ENCODE measurements at places on chromosomes 16 and 17.

DNA sequence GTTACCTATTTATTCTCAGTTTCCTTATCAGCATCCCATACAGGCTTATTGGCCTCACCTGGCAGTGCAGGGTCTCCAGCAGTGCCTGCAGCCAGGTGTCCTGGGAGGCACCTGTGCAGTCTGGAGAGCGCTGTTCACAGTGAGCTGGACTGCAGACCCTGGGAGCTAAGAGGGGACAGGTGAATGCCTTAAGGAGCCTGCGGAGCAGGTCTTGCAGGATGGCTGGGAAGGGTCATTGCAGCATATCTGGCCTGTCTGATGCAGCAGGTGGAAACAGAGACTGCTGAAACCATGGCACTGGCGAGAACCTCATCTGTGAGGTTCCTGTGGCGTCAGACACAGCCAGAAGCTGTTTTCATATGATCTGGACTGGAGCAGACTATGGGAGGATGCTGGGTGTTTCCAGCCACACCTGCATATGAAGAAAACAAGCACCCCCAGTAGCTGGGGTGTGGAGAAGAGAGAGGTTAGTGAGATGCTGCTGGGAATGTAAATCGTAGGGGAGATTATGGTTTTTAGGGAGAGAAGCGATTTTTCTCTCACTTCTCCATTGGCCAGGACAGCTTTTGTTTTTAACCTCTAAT lies 77.0 kb downstream of the NTN1 start:
- no peak for DNase-seq

- peak; percentile 83 for DNase-seq
These were observed 30.0 kb downstream of the SF3B3 start for GRCh38 chr16:70553645-70554044.

GRCh38 chr16:58889516-58889915 lies 155.4 kb upstream of the GOT2 start:
- no peak for DNase-seq

DNA sequence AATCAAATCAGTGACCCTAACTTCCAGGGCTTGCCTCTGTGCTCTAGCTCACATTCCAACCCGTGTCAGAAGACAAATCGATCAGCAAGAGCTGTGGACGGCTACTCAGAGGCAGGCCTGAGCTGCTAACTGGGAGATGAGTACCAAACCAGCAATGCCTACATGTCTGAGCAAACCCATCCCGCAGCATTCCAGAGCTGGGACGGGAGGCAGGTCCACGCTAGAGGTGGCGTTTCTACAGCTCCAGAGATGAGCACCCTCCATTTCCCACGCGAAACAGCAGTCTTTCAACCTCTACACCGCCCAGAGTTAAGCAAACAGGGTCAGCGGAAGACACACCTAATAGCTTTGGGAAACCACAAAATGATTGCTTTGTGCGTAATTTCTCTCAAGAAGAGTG lies 6.5 kb downstream of the NXN start:
- no peak for DNase-seq

DNA sequence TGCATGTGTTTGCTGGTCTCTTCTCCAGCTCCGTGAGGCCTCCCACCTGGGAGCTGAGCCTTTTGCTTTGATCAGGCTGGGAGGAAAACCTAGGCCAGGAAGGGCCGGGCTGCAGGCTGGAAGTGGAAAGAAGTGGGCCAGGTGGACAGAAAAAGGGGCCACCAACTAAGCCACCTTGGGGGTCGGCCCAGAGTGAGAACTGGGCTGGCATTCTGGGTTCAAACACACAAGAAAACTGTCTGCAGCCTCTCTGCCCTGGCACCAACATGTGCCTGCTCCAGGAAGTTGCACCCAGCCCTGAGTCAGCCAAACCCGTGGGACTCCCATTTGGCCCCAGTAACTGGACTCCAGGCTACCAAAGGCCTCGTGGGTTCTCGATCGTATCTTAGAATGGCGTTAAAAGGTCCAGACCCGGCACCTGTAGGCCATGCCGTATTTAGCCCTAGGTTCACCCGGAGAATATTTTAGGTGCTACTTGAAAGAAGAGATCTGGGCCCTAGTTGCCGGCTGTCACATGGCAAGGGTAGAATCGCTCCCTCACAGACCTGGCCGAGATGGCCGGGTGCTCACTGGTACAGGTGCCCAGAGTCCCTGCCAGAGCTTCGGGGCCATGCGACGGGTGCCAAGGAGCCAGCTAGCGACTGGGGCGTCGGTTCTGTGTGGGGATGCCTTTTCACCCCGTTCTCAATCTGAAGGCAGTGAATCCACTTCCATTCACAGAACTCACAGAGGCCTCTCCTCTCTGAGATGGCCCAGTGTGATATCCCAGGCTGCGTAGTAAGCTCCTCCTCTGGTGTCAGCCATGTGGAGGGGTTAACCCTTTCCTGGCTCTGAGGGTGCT lies 236.6 kb downstream of the MRTFB start:
- peak; percentile 62 for DNase-seq

DNA sequence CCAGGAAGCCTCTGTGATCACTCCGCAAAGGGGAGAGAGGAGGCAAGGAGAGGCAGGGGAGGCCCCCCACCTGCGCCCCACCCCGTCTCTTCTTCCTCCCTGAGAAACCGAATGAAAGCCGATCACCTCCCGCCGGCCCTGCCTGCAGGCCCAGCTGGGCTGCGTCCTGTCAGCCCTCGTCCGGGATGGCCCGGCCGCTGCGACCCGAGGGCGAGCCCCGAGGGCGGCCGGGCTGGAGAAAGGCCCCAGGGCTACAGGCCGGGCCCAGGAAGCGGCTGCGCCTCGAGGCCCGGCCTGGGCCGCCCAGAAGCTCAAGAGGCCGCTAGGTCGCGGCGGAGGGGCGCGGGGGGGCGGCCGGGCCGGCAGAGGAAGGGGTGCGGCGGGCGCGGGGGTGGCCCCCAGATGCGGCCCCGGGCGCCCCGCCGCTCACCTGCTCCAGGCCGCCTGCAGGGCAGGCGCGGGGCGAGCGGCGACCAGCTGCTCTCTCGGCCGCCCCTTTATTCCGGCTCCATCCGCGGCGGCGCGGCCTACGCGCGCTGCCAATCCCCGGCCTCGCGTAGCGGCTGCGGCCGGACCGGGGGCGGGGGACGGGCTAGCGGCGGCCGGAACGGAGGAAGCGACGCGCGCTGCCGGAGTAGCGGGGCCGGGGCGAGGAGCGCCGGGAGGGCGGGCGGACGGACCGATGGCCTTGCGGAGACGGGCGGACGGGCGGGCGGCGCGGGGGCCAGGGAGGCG lies at the start of gene ZNF319:
ZNF319 (minus strand) TSS at position 702 of the 735 bp plus-strand sequence. CDS start 2,407 bp downstream, outside the sequence.
- peak; percentile 69 for DNase-seq

GRCh38 chr16:50671644-50672260 lies 9.4 kb downstream of the SNX20 start:
- DNase-seq: no peak

DNA sequence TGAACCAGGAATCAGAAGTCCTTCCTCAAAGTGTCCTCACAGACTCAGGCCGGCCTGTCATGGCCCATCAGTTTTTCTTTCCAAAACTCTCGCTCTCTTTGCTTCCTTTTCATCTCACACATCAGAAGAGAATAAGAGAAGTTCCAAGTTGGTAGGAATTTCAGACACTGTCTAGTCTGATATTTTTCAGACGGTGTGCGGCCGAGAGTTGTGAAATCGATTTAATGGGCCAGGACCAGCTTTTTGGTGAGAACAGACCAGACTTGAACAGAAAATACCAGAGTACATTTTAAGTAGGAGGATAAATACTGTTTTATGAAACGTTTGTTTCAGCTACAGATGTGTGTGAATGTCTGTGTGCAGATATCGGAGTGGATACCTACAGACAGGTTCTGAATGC lies 24.8 kb upstream of the RCVRN start:
- no peak for DNase-seq

DNA sequence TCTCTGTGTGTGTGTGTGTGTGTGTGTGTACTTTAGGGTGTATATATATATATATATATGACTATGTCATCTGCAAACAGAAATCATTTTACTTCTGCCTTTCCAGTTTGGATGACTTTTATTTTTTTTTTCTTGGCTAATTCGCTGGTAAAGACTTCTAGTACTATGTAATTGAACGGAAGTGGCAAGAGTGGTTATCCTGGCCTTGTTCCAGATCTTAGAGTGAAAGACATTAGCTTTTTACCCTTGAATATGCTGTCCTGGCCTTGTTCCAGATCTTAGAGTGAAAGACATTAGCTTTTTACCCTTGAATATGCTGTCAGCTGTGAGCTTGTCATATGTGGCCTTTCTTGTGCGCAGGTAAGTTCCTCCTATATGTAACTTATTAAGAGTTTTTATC lies 72.7 kb upstream of the MYOCD start:
- no peak for DNase-seq

DNA sequence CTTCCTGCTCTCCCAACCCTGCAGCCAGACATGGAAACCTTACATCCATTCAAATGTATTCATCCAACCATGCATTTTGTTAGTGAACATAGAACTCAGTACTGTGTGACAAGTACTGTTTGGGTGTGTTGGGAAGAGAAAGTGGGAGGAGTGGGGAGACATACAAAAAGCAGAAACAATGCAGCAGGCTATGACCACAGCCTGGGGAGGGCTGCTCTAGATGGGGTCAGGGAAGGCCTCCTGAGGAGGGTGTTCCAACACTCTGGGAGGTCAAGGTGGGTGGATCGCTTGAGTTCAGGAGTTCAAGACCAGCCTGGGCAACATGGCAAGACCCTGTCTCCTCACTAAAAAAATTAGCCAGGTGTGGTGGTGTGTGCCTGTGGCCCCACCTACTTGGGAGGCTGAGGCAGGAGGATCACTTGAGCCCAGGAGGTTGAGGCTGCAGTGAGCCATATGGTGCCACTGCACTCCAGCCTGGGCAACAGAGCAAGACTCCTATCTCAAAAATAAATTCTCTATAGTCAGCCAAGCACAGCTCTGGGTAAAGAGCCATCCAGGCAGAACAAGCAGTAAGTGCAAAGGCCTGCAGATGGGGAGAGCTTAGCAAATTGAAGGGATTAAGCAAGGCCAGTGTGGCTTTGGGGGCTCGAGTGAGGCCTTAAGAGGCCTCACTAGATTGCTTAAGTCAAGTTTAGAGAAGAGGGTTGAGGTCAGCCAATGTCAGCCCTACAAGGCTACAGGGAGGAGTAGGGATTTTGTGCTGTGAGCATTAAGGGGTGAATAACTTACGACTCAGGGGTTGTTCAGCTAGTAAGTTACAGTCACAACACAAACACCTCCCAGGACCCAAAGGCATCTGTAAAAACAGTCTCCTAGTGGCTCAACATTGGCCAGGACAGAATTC lies 5.5 kb downstream of the SLC13A2 start:
- DNase-seq: no peak

- DNase-seq: peak; percentile 88
These were observed 21.8 kb downstream of the CEP131 start for GRCh38 chr17:81200695-81201580.

DNA sequence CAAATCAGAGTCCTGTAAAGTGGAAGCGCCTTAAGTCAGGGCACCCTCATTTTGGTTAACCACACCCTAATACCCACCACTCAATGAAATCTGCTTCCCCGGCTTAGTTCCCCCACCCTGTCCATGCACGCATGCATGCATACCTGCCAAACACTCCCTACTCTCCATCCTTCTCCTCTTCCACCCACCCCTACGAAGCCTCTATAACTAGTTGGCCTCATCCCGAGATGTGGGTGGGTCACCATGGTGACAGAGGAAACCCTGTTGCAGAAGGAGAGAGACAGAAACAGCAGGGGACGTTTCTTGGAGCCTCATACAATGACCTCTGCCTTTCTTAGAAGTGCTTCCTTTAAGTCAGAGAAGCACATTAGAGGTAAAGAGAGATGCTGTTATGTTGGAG lies 46.8 kb upstream of the DNAH9 start:
- no peak for DNase-seq

DNA sequence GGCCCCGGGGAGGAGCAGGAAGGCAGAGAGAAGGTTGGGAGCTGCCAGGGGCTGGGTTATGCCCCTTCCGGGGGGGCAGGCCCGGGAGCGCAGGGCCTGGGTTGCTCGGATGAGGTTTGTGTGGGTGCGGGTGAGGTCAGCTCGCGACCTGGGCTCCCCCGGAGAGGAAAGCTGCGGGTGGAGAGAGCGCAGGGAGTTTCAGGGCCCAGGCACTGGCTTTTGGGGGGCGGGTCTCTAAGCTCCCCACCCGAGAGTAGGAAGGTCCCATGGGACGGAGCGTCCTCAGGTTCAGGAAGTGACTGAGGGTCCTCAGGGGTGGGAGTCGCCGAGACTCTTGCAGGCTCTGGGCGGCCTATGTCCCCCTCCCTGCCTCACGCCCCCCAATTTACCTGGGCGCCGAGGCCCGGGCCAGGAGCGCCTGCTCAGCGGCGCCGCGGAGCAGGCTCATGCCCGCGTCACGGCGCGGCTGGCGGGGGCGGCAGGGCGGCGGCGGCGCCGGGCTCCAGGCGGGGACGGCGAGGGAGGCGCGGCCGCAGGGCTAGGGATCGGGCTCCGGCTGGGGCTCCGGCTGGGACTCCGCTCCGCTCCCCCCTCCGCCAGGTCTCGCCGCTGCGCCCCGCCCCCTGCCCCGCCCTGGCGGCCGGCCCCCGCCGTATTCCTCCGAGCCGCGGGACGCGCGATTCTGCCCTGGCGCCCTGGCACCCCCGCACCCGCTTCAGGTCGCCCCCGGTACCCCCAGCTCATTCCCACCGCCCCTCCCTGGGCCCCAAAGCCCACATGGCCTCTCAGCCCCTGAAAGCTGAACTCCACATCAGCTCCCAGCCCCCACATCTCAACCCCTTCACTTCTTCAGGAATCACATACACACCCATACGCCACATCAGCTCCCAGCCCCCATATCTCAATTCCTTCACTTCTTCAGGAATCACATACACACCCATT lies at the start of gene DOK4:
DOK4 (minus strand) TSS at position 578 of the 942 bp plus-strand sequence. CDS start 6,986 bp downstream, outside the sequence.
- DNase-seq: peak; percentile 99

GRCh38 chr17:49820773-49821172 lies 27.1 kb downstream of the TAC4 start:
- DNase-seq: no peak

DNA sequence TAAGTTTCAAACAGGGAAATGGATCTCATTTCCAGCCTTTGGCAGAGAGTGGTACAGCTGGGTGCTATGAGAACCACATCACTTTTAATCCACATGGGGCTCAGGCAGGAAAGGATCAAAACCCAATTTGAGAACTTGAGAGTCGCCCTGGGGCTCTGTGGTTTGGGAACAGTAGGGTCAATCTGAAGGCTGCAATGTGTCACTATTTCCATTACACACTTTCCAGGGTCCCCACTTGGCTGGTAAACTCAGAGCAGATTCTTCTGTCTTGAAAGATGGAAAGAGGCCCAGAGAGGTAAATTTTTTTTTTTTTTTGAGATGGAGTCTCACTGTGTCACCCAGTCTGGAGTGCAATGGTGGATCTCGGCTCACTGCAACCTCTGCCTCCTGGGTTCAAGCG lies 6.7 kb upstream of the HIGD1B start:
- DNase-seq: no peak

DNA sequence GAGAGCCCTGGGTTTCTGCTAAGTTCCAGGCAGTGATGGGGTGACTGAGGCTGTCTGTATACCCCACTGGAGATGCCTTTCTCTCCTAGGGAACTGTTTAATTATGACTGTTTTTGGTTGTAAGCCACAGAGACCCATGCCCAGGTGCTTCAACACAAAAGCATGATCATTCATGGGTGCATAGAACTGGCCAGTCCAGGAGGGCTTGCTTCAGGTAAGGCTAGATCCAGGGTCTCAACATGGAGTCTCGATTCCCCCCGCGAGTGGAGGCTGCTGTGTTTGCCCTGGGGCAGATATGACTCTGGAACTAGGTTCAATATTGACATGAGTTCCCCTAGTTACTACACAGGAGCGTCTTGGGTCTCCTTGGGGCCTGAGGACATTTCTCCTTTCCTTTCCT lies 17.8 kb downstream of the NAGPA start:
- DNase-seq: no peak
